ENCODE measurements at places on chromosomes 11 and 22.

- H3K27me3 ChIP-seq, result no peaks in the 10 kb centered on the region
- no peaks in the 10 kb centered on the region for H3K4me1 ChIP-seq
- DNase-seq, result no peak
- no peak overlapping the region for H3K4me3 ChIP-seq
- no peak overlapping the region for H3K27ac ChIP-seq
- H3K36me3 ChIP-seq, result no peaks in the 10 kb centered on the region
These were observed 303.6 kb downstream of the OPCML start for GRCh38 chr11:133228471-133229329.

GRCh38 chr11:96167787-96168186 lies 175.2 kb downstream of the MAML2 start:
- H3K4me1 ChIP-seq, result peaks cover 14% of the 10 kb centered on the region
- no peaks in the 10 kb centered on the region for H3K27me3 ChIP-seq
- H3K27ac ChIP-seq, result no peak overlapping the region
- H3K4me3 ChIP-seq, result no peak overlapping the region
- DNase-seq, result peak; percentile 53

DNA sequence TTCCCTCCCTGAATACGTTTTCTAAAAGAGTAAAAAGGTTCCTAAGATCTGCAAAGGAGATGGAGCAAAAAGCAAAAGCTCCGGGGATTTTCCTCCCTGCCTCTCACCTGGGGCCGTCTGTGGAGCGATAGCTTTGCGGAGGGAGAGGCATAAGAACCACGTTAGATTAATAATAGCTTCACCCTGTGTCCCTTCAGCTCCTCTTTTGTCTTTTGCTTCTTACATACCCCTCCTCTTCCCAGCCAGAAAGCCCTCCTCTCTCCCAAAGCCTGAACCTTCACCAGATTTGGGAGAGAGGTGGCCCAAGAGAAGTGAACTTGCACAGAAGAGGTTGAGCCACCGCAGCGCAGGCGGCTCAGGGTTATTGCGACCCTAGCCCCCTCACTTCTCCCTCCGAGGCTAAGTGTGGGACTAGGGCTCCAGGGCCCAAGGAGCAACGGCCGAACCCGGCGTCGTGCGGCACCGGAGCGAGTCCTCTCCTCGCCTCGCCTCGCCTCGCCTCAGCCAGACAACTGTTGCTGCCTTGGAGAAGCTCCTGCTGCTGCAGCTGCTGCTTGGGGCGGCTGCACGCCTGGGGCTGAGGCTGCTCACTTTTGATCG lies 97.6 kb upstream of the HSD17B12 start:
- H3K36me3 ChIP-seq, result no peaks in the 10 kb centered on the region
- no peak overlapping the region for H3K27ac ChIP-seq
- H3K4me1 ChIP-seq, result peaks cover 30% of the 10 kb centered on the region

DNA sequence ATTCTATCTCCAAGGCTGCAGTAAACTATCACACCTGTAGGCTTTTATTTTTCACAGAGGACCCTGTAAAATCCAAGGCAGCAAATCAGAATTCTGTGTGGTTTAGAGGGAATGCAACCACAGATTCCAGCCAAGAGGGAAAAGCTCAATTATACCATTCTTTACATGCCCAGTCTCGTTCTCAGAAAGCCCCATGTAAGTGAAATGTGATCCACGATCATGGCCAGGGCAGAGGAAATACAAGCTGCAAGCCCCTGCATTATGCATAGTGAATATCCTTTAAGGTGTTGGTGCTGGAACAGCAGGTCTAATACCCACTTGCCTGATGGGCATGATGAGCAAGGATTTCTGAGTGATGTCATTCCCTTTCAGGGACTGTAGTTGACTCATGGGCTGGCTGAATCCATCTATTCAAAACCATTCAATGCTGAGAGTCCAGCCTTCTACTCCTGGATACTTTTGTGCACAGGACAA lies 198.7 kb upstream of the MTMR2 start:
- DNase-seq, result no peak
- peak overlapping the region; percentile 27 for H3K27ac ChIP-seq
- no peak overlapping the region for H3K4me3 ChIP-seq
- peaks cover 8% of the 10 kb centered on the region for H3K4me1 ChIP-seq
- H3K27me3 ChIP-seq, result no peaks in the 10 kb centered on the region

DNA sequence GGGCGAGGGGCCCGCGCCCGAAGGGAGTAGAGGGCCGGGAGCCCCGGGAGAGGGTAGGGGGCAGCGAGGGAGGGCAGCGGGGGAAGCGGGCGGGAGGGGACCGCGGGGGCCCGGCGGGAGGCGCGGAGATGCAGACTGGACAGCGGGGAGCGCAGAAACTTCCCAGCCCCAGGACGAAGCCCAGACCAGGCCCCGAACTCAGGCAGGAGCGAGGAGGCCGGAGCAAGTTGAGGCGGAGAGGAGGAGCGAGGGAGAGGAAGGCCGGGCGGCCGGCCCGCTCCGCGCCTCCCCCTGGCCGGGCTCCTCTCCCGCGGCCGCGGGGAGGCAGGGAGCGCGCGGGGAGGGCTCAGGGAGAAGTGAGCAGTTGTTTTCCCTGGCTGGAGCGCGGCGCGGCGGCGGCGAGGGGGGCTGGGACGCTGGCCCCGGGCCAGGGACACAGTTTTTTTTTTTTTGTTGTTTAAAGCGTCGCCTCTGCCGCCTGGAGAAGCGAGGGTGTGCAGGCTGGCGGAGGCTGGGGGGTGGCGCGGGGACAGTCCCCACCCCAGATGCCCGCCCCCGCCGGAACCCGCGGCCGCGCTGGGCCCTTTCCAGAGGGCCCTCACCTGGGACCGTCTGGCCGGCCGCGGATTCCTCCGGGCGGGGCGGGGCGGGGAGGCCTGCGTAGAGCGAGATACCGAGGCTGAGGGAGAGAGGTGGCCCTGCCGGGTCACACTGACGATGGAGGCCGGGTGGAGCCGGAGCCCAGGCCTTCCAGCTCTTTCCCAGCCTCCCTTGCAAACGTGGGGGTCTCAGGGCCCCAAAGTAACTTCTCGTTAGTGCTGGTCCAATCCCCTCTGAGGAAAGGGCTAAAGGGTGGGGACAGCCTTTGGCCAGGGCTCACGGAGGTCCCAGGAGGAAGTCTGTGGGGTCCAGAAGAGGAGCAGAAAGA lies at the start of gene LTBP3:
TSS of gene LTBP3 (minus strand) at position 358 of the 928 bp plus-strand sequence. CDS start 400 bp downstream, outside the sequence.
- H3K27ac ChIP-seq, result peak within 1 kb of the TSS; percentile 92
- peaks cover 62% of the 10 kb centered on the region for H3K4me1 ChIP-seq
- DNase-seq, result peak; percentile 81
- no peaks in the 10 kb centered on the region for H3K36me3 ChIP-seq

GRCh38 chr22:22425356-22425755 lies 83.2 kb downstream of the ZNF280B start:
- H3K27me3 ChIP-seq, result peaks cover 84% of the 10 kb centered on the region
- no peaks in the 10 kb centered on the region for H3K36me3 ChIP-seq
- peaks cover 2% of the 10 kb centered on the region for H3K4me1 ChIP-seq

DNA sequence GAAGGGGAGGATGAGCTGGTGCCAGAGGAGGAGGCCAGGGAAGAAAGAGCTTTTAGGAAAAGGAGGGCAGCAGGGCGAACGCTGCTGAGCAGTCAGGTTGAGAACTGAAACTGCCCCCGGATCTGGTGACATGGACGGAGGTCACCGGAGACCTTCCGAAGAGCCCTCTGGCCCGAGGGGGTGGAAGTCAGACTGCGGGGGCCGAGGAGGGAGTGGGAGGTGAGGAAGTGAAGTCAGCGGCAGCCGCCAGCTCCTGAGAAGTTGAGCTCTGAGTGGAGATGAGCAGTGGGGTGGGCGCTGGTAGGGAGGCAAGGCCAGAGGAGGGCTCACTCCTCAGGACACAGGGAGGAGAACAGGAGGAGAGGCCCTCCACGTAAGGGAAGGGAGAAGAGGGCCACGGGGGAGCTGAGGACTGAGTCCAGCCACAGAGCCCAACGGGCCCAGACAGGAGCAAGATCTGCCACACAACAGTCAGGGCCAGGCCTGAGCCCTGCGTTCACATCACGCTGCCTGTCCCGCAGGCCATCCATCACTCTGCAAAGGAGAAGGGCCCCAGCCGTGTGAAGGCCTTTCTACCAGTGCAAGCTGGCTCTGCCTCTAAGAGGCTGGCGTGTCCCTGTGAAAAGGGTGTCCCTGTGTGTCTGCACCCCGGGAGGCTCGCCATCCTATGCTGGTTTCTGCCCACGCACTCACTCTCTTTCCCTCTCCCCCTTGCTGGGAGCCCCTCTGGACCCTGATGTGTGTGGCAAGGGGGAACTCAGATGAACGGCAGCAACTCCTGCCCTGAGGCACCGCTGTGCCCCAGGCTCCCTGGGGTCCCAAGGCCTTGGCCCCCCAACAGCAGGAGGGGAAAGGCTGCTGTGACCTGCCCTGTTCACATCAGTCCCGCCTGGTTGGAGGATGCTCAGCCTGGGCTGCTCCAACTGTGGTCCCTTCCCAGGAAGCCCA lies 19.0 kb upstream of the LRRC32 start:
- DNase-seq, result no peak
- no peak overlapping the region for H3K27ac ChIP-seq
- no peaks in the 10 kb centered on the region for H3K36me3 ChIP-seq
- peaks cover 12% of the 10 kb centered on the region for H3K4me1 ChIP-seq
- H3K4me3 ChIP-seq, result no peak overlapping the region

- no peaks in the 10 kb centered on the region for H3K27me3 ChIP-seq
- H3K4me3 ChIP-seq, result no peak overlapping the region
- H3K27ac ChIP-seq, result no peak overlapping the region
- peaks cover 13% of the 10 kb centered on the region for H3K36me3 ChIP-seq
- DNase-seq, result no peak
These were observed 104.6 kb downstream of the ATG16L2 start for GRCh38 chr11:72918851-72919250.

GRCh38 chr22:37089434-37089833 lies 20.1 kb downstream of the TMPRSS6 start:
- no peak overlapping the region for H3K27ac ChIP-seq
- no peaks in the 10 kb centered on the region for H3K36me3 ChIP-seq
- no peak overlapping the region for H3K4me3 ChIP-seq
- H3K27me3 ChIP-seq, result peaks cover 36% of the 10 kb centered on the region

DNA sequence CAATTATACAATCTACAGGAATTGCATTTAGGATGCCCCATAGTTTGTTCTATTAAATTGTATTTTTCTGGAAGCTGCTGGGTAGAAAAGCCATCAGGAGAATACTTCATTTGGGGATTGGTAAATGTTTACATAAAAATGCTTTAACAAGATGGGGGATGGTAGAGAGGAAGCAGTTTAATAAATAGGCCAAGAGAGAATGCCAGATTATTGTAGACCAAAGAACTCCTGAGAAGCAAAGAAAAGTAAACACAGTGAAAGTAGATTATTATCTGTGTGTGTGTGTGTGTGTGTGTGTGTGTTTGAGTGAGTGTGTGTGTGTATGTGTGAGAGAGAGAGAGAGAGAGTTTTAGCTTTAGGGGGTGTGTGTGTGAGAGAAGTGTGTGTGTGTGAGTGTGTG lies 820.4 kb upstream of the CCDC90B start:
- H3K27ac ChIP-seq, result no peak overlapping the region
- DNase-seq, result peak; percentile 35
- H3K27me3 ChIP-seq, result no peaks in the 10 kb centered on the region
- no peaks in the 10 kb centered on the region for H3K36me3 ChIP-seq
- no peaks in the 10 kb centered on the region for H3K4me1 ChIP-seq

- no peaks in the 10 kb centered on the region for H3K27me3 ChIP-seq
- H3K36me3 ChIP-seq, result no peaks in the 10 kb centered on the region
- DNase-seq, result no peak
- H3K4me1 ChIP-seq, result no peaks in the 10 kb centered on the region
- H3K27ac ChIP-seq, result no peak overlapping the region
These were observed 395.2 kb upstream of the CNTN5 start for GRCh38 chr11:98625526-98625925.

DNA sequence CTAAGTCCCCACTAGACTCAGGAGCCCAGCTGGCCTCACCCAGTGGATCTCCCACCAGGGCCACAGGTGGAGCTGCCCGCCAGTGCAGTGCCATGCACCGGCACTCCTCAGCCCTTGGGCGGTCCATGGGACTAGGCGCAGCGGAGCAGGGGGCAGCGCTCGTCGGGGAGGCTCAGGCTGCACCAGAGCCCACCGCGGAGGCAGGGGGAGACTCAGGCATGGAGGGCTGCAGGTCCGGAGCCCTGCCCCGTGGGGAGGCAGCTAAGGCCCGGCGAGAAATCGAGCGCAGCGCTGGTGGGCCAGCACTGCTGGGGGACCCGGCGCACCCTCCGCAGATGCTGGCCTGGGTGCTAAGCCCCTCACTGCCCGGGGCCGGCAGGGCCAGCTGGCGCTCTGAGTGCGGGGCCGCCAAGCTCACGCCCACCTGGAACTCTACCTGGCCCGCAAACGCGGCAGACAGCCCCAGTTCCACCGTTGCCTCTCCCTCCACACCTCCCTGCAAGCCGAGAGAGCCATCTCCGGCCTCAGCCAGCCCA lies 1275.2 kb upstream of the CNTN5 start:
- DNase-seq, result no peak
- H3K4me3 ChIP-seq, result no peak overlapping the region
- H3K4me1 ChIP-seq, result peaks cover 1% of the 10 kb centered on the region
- H3K27ac ChIP-seq, result no peak overlapping the region
- H3K27me3 ChIP-seq, result no peaks in the 10 kb centered on the region

GRCh38 chr11:103988595-103988969 lies 47.9 kb upstream of the DDI1 start:
- DNase-seq, result peak; percentile 78
- H3K4me1 ChIP-seq, result peaks cover 1% of the 10 kb centered on the region
- no peaks in the 10 kb centered on the region for H3K27me3 ChIP-seq

- peaks cover 62% of the 10 kb centered on the region for H3K27me3 ChIP-seq
- no peak for DNase-seq
- H3K4me1 ChIP-seq, result peaks cover 3% of the 10 kb centered on the region
- H3K4me3 ChIP-seq, result no peak overlapping the region
- no peak overlapping the region for H3K27ac ChIP-seq
- H3K36me3 ChIP-seq, result no peaks in the 10 kb centered on the region
These were observed 17.7 kb upstream of the LMO2 start for GRCh38 chr11:33909552-33909951.

DNA sequence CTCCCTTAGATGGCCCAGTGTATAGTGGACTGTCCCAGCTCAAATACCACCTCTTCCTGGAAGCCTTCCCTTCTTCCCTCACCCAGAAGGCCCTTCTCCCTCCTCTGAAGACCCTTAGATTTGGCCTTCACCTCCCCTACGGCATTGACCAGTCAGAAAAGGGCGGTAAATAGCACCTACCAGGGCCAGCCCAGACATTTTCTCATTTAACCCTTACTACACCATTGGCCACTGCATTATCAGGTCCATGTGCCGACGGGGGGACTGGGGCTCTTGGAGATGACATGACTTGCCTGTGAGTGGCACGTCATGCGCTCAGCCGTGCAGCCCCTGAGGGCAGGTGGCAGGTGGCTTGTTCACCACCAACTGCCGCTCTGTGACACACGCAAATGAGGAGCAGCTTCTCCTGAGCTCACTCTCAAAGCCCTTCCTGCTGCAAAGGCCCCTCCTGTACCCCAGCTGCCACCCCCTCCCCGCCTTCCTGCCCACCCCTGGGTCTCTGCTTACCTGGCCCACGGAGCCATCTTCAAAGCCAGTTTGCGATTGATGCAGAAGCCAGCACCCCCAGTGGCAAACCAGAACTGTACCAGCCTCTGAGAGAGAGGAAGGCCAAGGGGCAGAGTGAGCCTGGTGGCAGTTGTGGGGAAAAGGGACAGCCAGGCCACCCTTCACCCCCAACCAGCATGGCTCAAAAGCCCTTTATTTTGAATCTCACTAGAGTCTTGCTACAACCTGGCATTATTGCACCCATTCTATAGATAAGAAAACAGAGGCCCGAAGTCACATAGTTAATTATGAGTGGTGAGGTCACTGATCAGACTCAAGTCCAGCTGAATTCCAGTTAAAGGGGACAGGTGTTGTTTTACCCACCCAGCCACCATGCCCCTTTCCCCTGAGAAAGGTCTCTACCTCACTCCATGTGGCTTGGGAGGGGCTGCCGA lies 9.5 kb downstream of the MFNG start:
- H3K4me3 ChIP-seq, result no peak overlapping the region
- H3K4me1 ChIP-seq, result peaks cover 16% of the 10 kb centered on the region
- no peak for DNase-seq
- H3K27ac ChIP-seq, result no peak overlapping the region
- no peaks in the 10 kb centered on the region for H3K27me3 ChIP-seq

Data from mesenchymal stem cell (in vitro differentiated cells and primary cell).